ENCODE measurements at places on chromosomes 4 and X. TPM values are rescaled to one million over a fixed set of nuclear protein-coding genes. Genes with fewer than 3 reads are reported as not detected.

ADH7 gene
- not detected for polyA plus RNA-seq

TMPRSS11B gene
- 0.37 TPM for polyA plus RNA-seq

KCNE5 gene
- polyA plus RNA-seq: 0.57 TPM

TBC1D8B gene
- 6.1 TPM for polyA plus RNA-seq

CRMP1 gene
- 5.0 TPM for polyA plus RNA-seq

OTUD6A gene
- polyA plus RNA-seq: 8.1 TPM

PPA2 gene
- 71.3 TPM for polyA plus RNA-seq

KCND1 gene
- 2.3 TPM for polyA plus RNA-seq

HSD17B13 gene
- 0.40 TPM for polyA plus RNA-seq

RPA4 gene
- polyA plus RNA-seq: 1.6 TPM

TMEM131L gene
- 9.1 TPM for polyA plus RNA-seq

CFAP99 gene
- polyA plus RNA-seq: 40.1 TPM

IL2RG gene
- 6.8 TPM for polyA plus RNA-seq

WAS gene
- polyA plus RNA-seq: 4.7 TPM

CENPVL1 gene
- 1.1 TPM for polyA plus RNA-seq

ADAM29 gene
- polyA plus RNA-seq: 100 TPM

CT45A3 gene
- 20.7 TPM for polyA plus RNA-seq

PALLD gene
- 156 TPM for polyA plus RNA-seq

USP27X gene
- 3.6 TPM for polyA plus RNA-seq

GPR173 gene
- polyA plus RNA-seq: 2.4 TPM

NAA11 gene
- polyA plus RNA-seq: 17.9 TPM

All from testis (tissue), 5 donors.